ENCODE measurements at places on chromosomes 3 and 15.

DNA sequence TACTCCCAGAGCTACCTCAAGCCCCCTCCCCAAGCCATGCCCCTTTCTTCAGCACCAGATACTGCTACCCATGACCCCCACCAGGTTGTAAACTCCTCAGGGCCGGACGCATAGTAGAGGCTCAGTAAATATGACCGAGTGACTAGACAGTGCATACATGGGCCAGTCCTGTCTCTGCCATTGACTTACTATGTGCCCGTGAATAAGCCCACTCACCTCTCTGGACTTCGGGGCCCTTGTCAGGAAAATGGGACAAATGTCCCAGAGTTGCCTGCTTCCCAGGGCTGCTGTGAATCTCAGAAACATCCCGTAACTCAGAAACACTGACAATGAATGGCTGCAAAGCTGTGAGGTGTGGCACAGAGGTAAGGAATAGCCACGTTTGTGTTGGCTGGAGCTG is 48.2 kb upstream of the FGD5 start:
- DNase-seq: no peak

- DNase-seq: no peak
Measured at GRCh38 chr15:69084404-69085030, 70.0 kb downstream of the NOX5 start.

DNA sequence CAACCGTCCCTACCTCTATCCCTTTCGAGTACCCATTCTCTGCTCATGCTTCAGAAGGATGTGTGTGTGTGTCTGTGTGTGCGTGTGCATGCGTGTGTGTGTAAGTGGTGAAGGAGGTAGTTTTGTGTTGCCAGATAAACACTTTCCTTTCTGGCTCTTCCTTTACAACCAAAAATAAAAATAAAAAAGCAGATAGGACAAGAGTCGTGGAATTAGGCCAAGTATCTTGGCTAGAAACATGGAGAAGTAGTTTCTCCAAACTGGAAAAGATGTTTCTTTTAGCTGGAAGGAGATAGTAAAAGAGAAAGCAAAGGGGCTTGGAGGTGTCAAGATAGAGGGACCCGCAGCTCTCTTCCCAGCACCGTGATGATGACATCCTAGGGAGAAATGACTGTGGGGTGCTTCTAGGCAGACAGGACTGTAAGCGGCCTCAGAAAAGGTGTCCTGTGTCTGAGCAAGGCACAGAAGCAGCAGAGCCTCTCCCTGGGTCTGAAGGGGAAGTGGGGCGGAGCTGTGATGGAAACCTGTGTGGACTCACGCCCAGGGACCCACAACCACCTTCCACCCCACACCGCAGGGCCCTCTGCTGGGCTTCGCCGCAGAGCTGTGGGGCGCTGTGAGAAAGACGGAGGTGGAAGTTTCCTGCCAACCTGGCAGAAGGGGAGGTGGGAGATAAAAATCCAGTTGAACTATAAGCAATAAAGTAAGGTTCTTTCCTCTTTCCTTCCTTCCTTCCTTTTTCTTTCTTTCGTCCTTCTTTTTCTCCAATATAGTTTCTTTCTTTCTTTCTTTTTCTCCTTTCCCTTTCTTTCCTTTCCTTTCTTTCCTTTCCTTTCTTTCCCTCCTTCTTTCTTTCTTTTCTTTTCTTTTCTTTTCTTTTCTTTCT is 35.3 kb downstream of the MUC20 start:
- DNase-seq: no peak

DNA sequence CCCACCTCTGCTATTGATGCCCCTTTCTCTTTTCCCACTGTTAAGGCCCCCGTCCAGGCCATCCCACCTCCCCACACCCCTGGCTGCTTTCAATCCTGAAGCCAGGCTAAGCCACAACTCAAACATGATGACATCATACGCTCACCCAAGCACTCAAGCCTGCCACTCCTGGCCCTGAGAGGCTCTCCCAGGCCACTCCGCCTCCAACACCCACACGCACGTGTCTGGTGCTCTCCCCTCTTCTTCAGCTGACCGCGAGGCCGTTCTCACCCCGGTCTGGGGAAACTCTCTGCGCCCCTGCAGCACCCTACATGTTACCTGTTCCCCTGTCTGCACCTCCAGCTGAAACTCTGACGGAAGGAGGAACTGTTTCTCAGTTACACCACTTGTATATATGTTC is 6.2 kb downstream of the ZXDC start:
- no peak for DNase-seq

DNA sequence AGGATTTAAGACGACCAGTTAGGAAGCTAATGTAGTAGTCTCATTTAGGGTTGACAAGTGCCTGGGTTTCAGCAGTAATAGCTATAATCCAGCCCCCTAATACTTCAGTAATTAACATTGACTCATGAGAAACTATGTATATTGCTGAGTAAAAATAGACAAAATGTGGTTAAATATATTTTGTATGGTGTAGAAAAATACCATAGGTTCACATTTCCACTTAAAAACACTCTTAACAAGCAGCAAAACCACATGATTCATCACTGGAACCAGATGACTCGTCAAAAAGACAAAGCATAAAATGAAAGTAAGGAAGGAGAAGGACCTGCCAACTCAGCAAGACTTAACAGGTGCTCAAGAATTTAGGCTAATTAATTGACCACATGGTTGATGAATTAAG is 288.9 kb downstream of the EFHB start:
- no peak for DNase-seq

DNA sequence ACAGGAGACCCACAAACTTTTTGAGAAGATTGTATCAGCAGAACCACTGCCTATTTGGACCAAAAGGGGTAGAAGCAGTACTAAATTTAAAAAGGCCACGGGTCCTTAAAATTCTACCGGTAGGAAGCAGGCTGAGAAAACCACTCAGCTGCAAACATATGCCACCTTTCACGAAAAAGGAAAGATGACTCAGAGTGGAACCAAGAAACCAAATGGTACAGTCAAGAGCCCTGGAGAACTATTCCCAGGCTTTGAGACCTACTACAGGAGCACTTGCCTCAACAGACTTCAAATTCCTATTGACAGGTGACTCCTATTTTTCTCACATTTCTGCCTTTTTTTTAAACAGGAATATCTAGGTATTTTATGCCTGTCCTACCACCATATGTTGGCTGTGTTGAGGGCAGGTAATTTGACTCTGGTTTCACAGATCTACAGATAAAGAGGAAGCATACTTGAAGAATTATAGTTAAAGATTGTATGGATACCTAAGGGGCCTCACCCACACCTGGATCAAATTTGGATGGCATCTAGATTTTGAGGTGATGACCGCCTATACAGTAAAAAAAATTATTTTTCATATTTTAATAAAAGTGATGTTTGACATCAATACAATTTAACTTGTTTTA is 10.1 kb downstream of the GOLIM4 start:
- no peak for DNase-seq

- DNase-seq: no peak
Measured at GRCh38 chr3:72344647-72345046, 503.6 kb downstream of the SHQ1 start.

DNA sequence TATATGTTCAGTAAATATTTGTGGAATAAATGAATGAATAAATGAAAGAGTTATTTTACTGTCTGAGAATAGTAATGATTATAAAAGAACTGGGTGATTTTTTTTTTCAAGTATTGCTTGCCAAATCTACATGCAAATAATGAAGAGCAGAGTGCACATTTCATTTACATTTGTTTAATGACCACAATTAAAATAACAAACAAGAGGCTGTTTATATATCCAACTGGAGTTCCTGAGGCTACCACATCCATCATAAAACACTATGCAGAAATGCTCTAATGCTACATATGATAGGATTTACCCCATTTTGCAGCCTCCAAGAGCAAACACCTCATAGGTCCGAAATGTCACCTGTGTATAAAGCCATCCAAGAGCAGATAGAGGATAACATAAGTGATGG is 124.5 kb downstream of the ECT2 start:
- no peak for DNase-seq

GRCh38 chr3:70111411-70111810 is 111.9 kb downstream of the SAMMSON start:
- no peak for DNase-seq

- no peak for DNase-seq
Measured at GRCh38 chr15:55868707-55869106, 124.7 kb downstream of the NEDD4 start.

GRCh38 chr3:71989165-71989564 is 204.2 kb upstream of the PROK2 start:
- DNase-seq: no peak
